ENCODE measurements at places on chromosomes 5 and 9. TPM values are rescaled to one million over a fixed set of nuclear protein-coding genes. Genes with fewer than 3 reads are reported as not detected.
A peak's percentile ranks its signal among the peaks of the same experiment; 100 is the strongest.

ARHGEF28 gene
- polyA plus RNA-seq, result 17.4 TPM

RASGRF2 gene
- 21.0 TPM for polyA plus RNA-seq

KIF12 gene
- 12.5 TPM for polyA plus RNA-seq

TPM2 gene
- polyA plus RNA-seq, result 10.7 TPM

NR5A1 gene
- 43.2 TPM for polyA plus RNA-seq

DNA sequence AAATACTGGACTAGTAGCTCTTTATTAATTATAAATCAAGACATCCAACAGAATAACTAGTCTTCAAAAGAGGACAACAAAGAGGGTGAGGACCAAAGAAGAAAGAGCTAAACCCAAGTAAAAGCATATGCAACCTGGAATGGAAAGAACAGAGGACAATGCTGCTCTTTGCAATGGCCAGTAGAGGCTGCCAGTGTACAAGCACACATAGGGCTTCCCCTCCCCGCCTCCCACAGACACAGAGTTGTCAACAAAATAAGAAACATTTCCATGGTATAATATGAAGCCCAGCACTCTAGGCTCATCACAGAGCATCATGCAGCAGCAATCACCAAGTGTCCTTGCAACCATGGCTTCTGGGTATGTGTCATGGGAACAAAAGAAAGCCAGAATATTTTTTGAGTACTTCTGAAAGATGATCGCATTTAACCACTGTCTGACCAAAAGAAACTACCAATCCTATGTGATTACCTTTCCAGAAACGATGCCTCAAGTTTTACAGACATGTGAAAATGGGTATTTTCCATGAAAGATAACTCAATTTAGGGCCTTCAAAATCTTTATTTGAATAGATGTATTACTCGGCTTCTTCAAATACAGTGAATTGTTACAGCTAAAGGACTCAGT lies 58.1 kb downstream of the RFX3 start:
- peak; percentile 63 for DNase-seq

DNA sequence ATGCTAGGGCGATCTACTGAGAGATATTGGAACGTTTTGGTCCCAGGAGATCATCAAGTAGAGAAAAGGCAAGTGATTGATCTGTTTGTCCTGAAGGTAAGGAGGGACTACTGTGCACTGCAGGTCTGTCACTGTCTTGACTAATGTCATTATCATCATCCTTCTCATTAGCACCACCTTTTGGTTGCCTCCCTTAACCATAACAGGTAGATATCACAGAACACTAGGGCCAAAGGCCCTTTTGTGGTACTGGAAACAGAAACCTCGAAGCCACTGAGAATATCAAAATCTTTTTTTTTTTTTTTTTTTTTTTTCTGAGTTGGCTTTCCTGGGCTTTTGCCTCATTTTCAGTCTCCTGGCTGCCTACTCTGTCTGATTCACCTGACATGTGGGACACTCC lies 134.0 kb downstream of the KCTD16 start:
- DNase-seq, result no peak

- no peak for DNase-seq
These were observed 476.1 kb upstream of the PTPRD start for GRCh38 chr9:11088821-11089374.

C8G gene
- polyA plus RNA-seq, result 12.8 TPM

- no peak for DNase-seq
These were observed 666.6 kb downstream of the SEMA5A start for GRCh38 chr5:8879248-8879647.

TMEM174 gene
- not detected for polyA plus RNA-seq

CERCAM gene
- 19.6 TPM for polyA plus RNA-seq

- no peak for DNase-seq
These were observed 240.5 kb downstream of the GADD45G start for GRCh38 chr9:89845321-89845720.

KCTD16 gene
- 0.07 TPM for polyA plus RNA-seq

PCDHGA7 gene
- 0.13 TPM for polyA plus RNA-seq

PCDHGA6 gene
- 0.51 TPM for polyA plus RNA-seq

DNA sequence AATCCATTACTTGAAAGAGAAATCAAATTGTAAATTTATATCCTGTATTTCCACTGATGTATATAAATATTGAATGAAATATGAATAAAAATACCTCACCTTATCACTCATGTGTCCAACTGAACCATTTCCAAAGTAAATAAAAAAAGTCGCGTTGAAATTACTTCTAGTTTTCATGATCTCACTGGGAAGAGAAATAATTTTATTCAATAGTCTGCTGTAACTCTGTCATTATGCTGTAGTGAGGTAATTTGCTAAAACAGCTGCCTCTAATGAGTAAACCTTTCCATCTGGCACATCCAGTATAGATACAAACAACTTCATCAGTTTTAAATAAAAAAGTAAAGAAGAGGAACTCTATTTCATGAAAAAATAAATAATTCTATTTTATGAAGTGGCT lies 611.5 kb downstream of the ZNF608 start:
- no peak for DNase-seq

GRCh38 chr5:170440771-170441392 lies 51.7 kb upstream of the KCNMB1 start:
- no peak for DNase-seq

- DNase-seq, result no peak
These were observed 75.2 kb upstream of the HRH2 start for GRCh38 chr5:175582697-175583096.

GRCh38 chr9:615756-616155 lies 225.7 kb upstream of the DMRT1 start:
- no peak for DNase-seq

PAEP gene
- 10.8 TPM for polyA plus RNA-seq

- no peak for DNase-seq
These were observed 379 bp upstream of the LRRTM2 start for GRCh38 chr5:138875552-138875875.

GRCh38 chr5:67246108-67246507 lies 49.5 kb upstream of the CD180 start:
- peak; percentile 49 for DNase-seq

DNA sequence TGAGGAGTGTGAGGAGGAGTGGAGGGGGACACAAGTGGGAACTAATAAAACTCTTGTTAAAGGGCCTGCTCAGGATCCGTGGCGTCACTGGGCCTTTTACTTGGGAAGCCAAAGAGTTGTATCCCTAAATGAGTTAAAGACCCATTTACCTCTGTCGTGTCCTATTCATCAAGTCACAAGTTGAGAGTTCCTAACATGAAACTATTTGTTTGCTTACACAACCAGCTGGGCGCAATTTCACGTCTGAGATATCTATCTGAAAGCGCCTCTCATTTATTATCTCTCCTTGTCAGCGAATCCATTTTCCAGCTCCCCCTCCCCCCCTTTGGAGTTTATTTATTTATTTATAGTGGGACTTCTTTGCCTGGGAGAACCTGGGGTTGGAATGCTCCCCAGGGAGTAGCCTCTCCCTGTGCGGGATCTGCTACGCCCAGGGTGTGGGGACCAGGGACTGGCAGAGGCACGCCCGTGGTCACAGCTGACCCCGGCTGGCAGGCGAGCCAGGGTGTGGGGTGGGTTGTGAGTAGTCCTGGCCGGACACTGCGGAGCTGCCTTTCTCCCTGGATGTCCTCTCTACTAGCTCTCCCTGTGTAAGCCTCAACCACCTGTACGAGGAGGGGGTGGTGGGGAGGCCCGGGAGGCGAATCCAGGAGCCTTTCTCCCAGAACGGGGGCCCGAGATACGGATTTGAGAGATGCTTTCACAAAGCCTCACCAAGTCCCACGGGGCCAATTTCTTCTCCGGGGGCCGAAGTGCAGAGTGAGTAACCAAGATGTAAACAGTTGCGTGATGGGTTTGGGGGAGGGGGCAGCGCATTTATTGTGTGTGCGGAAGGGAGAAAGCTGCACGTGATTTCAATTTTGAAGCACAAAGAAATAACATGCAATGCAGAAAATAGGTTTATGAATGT lies 15.3 kb downstream of the NR2F1 start:
- DNase-seq, result no peak

GRCh38 chr5:43357067-43357466 lies 43.9 kb upstream of the HMGCS1 start:
- peak; percentile 22 for DNase-seq

DNA sequence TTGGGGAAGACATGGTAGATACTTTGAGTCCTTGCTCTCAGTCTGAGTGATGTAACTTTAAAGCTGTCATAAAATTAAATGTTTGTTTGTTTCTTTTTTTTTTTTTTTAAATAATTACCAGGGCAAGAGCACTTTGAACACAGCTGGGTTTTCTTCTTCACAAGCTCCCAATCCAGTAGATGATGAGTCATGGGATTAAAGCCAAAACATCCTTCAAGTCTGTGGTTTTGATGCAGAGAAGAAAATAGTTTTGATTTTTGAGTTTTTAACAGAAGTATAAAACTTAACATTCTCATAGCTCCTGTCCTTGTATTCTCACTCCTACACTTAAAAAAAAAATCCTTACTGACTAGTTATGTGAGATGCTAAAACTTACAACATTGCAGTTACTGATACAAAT lies 34.8 kb upstream of the IL31RA start:
- no peak for DNase-seq

- DNase-seq, result peak; percentile 37
These were observed 6.8 kb upstream of the TOR2A start for GRCh38 chr9:127741831-127742434.

FST gene
- 136 TPM for polyA plus RNA-seq

SHB gene
- 20.7 TPM for polyA plus RNA-seq

- peak; percentile 41 for DNase-seq
These were observed 10.0 kb downstream of the TLE4 start for GRCh38 chr9:79581794-79582193.

NOXA1 gene
- 2.1 TPM for polyA plus RNA-seq

CTSV gene
- 10.6 TPM for polyA plus RNA-seq

MACROH2A1 gene
- polyA plus RNA-seq, result 69.1 TPM

DNA sequence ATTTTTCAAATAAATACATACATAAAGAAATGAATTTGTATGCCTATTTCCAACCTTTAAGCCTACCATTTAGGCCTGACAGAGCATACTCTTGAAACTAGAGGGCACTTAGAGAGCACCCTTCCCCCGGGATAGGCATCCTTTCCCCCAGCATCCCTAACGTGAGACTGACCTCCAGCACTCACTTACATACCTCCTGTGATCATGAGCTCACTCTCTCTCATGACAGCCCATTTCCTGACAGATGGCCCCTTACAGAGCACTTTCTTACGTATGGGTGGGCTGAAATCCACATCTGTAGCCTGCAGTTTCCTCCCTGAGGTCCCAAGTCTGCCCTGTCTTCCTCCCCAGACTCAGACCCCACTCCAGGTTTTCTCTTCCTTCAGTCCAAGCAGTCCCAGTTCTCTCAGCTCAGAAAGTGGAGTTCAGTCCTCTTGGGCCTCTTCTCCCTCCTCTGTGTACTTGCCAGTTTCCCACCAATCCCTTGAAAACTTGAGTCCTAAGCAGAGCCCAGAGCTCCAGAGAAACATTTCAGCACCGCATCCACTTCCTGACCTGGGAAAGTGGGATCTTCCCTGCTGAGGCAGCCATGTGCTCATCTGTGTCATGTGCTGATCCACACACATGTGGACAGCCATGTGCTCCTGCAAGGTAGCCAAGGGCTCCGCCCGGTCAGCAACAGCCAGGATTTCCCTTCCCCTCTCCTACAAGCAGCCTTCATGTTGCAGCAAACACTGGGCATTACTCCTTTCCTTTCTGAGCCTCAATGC lies 2.2 kb upstream of the CDX1 start:
- DNase-seq, result no peak

- DNase-seq, result no peak
These were observed 54.6 kb upstream of the GABRA6 start for GRCh38 chr5:161630948-161631347.

DNA sequence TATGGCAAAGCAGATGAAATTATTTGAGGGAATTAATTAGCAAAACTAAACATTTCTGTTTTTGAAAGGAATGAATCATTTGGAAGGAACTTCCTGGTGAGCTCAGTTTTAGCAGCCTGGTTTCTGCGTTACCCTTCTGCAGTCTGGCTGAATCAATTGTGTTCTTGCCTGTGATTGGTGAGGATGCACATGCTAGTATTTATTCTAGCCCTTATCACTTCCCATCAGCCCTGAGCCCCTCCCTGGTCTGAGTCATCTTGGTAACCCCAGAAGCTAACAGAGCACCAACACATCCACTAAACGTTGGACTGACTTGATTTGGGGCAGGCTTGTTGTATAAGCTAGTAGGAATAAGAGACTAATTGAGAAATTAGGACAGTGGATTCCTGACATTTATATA lies 6.6 kb downstream of the TJP2 start:
- DNase-seq, result peak; percentile 93

SMIM32 gene
- polyA plus RNA-seq, result 0.05 TPM

- DNase-seq, result no peak
These were observed 2.5 kb upstream of the CDK9 start for GRCh38 chr9:127783111-127784008.

DNA sequence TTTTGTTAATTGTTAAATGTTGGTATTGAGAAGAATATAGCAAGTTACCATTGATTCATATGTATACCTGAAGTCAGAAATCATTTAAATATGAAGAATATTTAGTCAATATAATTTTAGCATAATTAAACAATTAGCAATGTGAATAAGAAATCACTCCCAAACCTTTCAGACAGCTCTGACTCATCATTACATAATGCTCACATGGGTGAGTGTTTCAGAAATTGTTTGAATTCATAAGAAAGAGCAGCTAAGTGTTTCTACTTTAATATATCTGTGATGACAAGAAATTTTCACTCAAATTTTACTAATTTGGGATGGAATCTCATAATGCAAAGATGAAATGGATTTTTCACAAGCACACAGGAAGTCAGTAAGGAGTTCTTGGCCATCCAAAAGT lies 42.0 kb upstream of the CDC42SE2 start:
- no peak for DNase-seq

MLANA gene
- polyA plus RNA-seq, result not detected

DNA sequence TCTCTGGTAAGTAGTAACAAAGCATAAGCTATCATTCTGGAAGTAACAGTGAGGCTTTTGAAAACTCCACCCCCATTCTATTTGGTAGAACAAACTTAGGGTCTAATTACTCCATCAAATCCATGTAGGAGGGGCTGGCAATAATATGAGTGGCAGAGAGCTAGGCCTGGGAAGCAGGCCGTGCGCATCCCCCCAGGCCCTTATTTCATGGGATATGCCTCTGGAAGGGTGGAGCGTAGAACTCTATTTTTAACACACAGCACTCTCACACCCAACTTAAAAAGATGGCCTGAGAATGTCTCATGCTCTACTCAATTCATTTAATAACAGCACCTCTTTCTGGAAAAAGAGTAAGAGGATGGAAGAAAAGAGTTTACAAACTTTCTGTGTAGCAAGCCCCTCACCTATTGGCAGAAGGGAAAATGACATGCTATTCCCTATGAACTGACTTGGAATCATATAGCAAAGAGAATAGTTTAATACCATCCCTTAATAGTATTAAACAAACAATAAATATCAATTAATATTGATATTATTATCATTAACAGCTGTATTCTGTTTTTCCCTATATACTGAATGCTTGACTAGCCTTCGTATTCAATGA lies 233.2 kb downstream of the KCTD16 start:
- DNase-seq, result no peak

GRCh38 chr9:19026375-19026774 lies 6.6 kb downstream of the SAXO1 start:
- no peak for DNase-seq

- DNase-seq, result no peak
These were observed 9.1 kb downstream of the FBP2 start for GRCh38 chr9:94584555-94584954.

GRCh38 chr5:169091396-169091980 lies 209.5 kb downstream of the SLIT3 start:
- no peak for DNase-seq

IL3 gene
- polyA plus RNA-seq, result not detected

PNPLA7 gene
- polyA plus RNA-seq, result 1.9 TPM

All from HepG2 (cell line).